GM04503 (cell line): ENCODE measurements at places on chromosomes 6 and 20.
A peak's percentile ranks its signal among the peaks of the same experiment; 100 is the strongest.

DNA sequence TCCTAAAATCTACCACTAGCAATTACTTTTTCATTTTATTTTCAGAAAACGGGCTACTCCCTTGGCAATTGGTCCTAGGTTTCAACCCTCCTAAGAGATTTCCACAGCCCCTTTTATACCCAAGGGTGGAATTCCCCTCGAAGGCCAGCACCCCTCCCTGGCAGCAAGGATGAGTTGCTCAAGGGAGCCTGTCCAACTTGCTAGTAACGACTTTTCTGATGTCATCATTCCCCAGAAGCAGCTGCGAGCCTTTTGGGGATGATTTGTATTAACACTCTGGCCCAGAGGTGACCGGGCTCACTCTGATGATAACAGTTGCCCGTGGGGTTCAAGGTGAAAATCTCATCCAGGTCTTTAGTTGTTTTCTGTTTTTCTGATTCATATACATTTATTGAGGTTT lies 30.7 kb upstream of the NAA20 start:
- DNase-seq: peak; percentile 47

DNA sequence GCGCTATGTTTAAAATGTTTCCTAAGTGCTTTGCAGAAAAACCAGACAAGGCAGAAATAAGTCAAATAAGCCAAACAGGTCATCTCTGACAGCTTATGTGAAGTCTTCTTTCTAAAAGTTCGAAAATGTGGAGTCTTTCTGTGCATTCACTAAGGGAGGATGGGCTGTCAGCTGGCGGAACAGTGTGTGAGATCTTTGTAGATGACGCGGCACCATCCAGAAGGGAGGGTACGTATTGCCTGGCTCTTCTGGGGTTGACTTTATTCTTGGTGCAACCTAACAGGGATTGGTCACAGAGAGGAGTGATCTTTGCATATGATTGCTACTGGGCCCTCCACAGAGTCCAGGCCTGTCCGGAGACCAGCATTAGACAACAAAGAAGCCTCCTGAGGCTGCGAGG lies 114.5 kb upstream of the EDN1 start:
- DNase-seq: no peak

DNA sequence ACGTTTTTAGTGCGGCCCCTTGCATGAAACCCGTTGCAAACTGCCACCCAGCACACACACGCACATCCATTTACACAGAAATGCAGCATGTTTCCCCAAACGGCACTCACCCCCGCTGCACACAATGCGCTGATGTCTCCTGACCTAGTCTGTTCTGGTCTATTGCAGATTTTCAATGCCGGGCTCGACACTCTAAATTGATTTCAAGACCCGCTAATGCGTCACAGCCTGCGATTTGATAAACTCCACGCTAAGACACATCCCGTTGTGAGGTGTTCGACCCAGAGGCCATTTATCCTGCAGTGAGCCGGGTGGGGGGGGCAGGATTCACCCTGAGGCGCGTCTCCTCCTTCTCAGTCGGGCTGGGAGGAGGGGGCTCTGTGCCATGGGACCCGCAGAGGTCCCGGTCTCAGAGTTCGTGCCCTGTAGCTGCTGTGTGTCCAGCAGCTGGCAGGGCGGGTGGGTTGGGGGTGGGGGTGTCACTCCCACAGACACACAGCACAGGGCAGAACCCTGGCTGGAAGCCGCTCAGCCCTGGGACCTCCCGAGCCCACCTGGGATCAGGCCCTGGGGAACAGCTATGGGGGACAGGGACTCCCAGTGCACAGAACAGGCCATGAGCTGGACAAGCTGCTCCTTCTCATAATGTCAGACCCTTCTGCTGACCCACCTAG lies 367.9 kb downstream of the PREX1 start:
- DNase-seq: no peak

DNA sequence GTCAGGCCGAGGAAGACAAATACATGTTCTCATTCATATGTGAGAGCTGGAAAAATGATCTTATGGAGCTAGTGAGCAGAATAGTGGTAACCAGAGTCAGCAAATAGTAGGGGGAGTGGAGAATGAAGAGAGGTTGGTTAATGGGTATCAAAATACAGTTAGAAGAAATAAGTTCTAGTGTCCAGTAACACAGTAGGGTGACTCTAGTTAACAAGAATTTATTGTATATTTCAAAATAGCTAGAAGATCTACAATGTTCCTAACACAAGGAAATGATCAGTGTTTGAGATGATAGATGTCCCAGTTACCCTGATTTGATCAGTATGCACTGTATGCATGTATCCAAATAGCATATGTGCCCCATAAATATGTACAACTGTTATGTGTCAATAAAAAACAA lies 128.4 kb downstream of the BCKDHB start:
- DNase-seq: no peak

DNA sequence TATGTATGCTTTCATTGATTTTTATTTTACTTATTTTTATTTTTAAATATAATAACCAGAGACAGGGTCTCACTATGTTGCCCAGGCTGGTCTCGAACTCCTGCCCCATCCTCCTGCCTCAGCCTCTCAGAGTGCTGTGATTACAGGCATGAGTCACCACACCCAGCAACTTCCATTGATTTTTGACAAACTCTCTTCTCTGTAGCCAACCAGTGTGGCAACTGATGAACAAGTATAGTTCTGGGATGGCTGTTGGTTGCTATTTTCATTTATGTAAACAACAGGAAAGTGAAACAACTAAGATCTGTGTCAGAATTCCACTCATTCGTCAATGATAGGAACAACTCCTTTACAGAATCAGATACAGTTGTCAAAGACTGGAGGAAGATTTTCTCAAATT lies 356.7 kb upstream of the JARID2 start:
- DNase-seq: peak; percentile 33

DNA sequence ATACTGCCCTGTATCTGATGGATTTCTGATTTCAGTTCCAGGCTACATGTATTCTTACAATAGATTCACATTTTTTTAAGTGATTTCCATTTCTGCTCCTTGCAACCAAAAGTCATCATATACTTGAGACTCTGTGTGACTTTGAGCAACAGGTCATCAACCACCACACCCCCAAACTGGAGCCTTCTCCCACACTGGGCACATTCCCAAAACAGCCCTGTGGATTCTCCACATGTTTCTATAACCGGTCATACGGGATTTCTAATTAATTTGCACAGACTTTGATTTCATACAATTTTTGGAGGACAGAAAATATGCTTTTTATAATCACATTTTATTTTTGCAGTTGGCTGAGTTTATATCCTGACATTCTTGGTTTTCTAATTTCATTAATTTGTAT lies 317.2 kb upstream of the ID4 start:
- DNase-seq: no peak

GRCh38 chr6:98946266-98946878 lies 1.4 kb downstream of the FBXL4 start:
- no peak for DNase-seq

- DNase-seq: no peak
These were observed 21.1 kb upstream of the TAGAP start for GRCh38 chr6:159065759-159066329.

DNA sequence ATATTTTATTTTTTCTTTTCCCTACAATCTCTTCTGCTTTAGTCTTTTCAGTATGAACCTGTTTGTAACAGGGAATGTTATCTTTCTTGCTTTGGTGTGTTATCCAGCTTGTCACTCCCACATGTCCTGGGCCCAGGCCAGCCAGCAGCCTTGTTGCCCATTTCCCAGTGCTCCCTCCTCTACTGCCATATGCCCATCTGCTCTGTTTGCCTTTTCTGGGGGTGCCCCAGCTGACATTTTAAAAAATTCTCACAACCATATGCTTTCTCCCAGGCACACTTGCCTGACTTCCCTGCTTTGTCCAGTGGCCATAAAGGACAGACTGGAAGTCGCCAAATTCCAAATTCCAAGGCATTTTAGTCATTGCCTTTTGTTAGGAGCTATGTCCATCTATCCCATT lies 23.6 kb upstream of the LMBRD1 start:
- no peak for DNase-seq

- no peak for DNase-seq
These were observed 613 bp upstream of the DLL1 start for GRCh38 chr6:170291271-170292110.

DNA sequence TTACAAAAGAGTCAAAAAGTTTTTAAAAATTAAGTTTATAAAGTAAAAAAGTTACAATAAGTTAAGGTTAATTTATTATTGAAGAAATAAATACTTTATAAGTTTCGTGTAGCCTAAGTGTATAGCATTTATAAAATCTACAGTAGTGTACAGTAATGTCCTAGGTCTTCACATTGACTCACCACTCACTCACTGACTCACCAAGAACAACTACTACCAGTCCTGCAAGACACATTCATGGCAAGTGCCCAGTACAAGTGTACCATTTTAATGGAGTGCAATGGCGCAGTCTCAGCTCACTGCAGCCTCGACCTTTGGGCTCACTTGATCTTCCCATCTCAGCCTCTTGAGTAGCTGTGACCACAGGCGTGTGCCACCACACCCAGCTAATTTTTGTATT lies 128.2 kb downstream of the GPX5 start:
- DNase-seq: no peak

DNA sequence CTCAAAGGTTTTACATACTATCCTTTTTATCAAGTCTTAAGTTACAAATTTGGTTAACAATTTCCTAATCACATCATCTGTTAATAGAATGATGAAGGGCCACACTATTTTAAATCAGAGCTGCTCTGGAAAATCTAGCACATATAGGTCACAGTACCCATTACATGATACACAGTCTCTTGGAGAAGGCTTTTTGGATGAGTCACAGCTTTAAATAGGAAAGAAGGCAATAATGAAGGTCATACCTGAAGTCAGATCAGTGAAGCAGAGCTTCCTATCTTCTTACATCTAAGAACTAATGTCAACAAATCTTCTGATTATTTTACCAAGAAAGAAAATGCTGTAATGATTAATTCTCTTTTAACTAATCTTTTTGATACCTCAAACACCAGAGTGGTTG lies 248.5 kb downstream of the BTBD9 start:
- DNase-seq: no peak

DNA sequence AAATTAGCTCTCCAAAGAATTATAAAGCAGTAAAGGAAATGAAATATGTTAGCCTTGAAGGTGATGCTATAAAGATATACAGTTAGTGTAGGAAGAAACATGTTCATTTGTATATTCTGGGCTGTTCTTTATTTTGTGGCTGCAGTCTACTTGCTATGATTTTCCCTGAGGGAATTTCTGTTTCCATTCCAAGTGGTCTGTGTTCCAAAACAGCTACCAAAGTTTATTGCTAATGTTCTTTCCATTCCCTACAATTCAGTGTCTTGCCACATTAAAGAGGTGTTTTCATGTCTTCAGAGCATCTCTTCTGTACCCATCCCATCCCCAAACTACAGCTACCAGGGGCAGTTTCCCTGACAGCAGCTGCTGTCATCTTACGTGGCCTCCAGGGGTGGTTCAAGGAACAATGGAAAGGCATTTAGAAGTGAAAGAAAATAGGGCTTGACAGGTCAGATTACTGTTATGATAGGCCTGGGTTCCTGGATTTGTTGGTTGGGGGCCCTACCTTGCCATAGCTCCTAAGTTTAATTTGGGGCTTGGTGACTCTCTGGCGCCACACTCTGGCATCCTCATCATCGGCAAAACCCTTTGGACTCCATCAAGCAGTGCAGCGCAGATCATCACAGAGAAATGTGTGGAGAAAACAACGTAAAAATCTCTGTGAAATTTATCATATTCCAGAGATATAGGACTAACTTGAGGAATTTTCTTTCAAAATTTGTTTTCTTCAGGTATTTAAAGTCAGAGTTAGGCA lies 33.8 kb upstream of the AIG1 start:
- DNase-seq: no peak

GRCh38 chr6:1400126-1400850 lies 10.9 kb downstream of the FOXF2 start:
- no peak for DNase-seq

DNA sequence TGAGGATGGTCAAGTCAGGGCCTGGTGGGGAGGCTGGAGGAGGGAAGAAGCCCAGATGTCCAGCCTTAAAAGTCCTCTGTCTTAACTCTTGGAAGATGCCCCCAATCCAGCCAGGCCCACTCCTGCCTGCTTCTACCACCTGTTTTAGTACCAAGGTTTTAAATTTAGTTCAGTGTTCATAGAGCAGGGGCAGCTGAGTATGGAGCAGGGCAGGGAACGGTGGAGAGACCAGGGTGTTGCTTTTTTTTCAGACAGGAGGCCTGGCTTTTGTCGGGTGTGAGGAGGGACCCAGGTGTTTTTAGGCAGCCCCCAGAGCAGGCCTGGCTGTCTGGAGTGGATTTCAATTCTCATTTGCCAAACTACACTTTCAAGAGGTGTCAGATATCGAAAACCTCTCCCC lies 278.8 kb downstream of the CDC5L start:
- no peak for DNase-seq

- no peak for DNase-seq
These were observed 77.4 kb downstream of the ARID1B start for GRCh38 chr6:156854466-156855161.

- DNase-seq: peak; percentile 27
These were observed 2.9 kb downstream of the NRN1 start for GRCh38 chr6:6003621-6004366.

GRCh38 chr6:40413239-40413638 lies 173.9 kb downstream of the LRFN2 start:
- no peak for DNase-seq

DNA sequence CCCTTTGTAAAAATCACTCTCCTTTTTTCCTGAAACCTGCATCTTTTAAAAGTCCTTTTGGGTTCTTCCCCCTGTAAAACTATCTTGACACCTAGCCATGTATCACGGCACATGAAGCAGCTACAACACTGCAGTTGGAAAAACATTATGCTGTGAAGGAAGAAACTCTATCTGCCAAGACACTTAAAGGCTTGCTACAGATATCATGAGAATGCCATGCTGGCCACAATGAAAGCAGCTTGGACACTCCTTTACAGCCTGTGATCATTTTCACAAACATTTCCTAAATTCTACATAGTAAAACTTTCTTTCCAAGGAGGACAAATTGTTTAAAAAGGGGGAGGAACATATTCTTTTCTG lies 31.8 kb downstream of the CNKSR3 start:
- no peak for DNase-seq
